Amygdala (tissue), 56 donors: ENCODE measurements at places on chromosomes 13 and 19.

DNA sequence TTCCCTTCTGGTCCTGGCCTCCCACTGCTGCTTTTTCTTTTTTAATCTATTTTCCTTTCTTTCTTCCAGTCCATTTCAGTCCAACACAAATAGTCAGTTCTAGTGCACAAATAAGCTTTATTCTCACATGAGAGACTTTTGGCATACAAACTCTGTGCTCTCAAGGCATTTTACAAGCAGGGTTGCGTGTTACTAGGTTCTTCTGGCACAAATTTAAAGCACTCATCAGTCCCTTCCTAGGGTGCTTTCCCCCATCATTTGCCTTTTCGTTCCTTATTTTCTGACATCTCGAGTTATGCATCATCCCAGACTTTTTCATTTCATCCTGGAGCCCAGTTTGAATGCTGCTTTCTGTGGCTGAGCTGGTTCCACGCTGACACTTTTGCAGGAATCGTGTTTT lies 29.8 kb upstream of the IL17D start:
- no peak for DNase-seq

GRCh38 chr13:43880214-43880855 lies 631 bp downstream of the LACC1 start:
- DNase-seq = no peak

- DNase-seq = no peak
Observed at GRCh38 chr19:40376286-40376862, 13.6 kb downstream of the HIPK4 start.

DNA sequence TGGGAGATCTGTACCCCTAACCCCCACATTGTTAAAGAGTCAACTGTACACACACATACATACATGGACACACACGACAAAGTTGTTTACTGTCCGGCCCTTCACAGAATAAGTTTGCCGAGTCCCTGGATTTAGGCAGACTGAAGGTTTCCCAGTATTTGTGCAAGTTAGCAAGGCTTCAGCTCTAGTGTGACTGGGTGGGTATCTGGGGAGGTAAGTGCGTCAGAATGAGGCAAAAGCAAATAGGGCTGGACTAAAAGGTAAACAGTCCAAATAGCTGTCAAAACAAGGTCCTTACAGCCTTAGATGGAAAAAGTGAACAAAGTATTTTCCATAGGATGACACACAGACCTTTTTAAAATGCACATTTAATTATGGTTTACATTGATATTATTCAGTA lies 228.4 kb upstream of the UFM1 start:
- DNase-seq = no peak

- DNase-seq = no peak
Observed at GRCh38 chr13:49292742-49293486, 45.2 kb downstream of the CDADC1 start.
